Thymus (tissue), 14 donors: ENCODE measurements at places on chromosomes 12 and 14.

DNA sequence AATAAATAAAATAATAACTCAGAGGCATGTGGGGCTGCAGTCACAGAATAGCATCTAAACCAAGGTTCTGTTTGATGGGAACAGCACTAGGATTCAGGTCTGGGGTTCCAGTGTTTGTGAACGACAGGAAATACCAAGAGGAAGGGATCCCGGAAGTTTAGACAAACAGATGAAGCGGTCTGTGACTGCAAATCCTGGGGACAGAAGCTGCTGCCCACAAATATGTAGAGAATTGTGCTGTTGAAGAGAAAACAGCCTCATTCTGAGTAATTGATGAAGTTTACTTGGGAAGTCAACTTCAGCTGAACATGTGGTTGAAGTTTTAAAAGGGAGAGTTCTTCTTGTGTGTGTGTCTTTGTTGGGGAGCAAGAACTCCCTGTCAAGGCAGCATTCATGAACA is 98.4 kb upstream of the TBX5 start:
- no peaks in the 10 kb centered on the region for H3K36me3 ChIP-seq
- no peak overlapping the region for H3K27ac ChIP-seq
- DNase-seq: no peak
- H3K27me3 ChIP-seq: peaks cover 12% of the 10 kb centered on the region

DNA sequence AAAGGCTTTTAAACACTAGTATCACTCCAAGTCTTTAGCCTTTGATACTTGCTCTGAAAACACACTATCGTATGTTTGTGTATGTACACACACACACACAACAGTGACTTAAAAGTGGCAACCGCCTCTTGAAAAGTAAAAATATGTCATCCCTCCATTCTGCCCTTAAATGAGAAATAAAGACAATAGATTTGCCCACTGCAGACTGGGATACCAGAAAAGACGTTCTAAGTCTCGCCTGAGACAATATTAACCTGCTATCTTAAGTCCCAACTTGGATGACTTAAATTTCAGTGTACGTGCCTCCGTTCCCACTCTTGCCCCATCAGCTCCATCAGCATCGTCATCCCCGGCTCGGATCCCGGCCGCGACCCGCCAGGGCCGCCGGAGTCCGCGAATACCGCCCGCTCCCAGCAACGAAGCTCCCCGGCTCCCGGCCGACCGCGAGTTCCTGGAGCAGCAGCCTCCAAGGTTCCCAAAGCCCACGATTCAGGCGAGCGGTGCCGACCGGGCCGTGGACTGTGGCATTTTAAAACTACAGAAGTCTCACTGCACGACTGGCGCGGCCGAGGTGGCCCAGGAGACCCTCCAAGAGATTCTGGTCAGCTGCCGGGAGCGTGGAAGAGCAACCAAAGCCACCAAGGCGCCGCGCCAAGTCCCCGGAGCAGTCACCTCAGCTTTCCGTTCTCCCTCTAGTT is 2.8 kb upstream of the ARID2 start:
- H3K27ac ChIP-seq: peak overlapping the region; percentile 100
- peaks cover 10% of the 10 kb centered on the region for H3K36me3 ChIP-seq
- H3K4me3 ChIP-seq: peak overlapping the region; percentile 100
- no peak for DNase-seq

- no peak for DNase-seq
- no peaks in the 10 kb centered on the region for H3K36me3 ChIP-seq
- H3K4me3 ChIP-seq: no peak overlapping the region
- H3K4me1 ChIP-seq: no peaks in the 10 kb centered on the region
- no peak overlapping the region for H3K27ac ChIP-seq
Observed at GRCh38 chr12:77214136-77214535, 148.8 kb upstream of the E2F7 start.

DNA sequence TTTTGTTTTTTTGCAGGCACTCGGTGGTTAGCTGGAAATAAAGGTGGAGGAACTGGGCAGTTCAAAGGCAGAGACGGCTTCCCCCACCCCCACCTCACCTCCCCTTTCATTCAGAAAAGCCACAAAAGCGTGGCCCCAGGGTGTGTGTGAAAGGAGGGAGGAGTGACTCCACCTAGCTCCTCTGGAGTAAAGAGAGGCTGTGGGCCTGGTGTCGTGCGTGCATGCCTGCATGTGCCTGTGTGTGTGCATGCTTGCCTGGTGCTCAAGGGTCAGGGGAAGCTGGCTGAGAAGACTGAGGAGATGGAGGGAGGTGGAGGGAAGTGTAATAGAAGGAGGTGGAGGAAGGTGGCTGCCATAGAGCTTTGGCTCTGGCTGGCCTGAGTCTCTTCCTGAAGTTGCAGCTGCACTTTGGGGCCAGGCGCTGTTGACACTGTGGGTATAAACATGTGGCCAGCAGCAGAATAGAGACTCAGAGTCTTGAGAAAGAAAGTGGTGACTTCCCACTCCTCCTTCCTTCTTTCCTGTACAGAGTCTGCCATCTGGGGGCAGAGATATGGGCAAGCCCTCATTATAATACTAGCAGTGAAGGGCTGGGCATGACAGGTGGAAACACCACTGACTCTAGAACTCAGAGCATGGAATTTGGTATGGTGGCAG is 36.9 kb upstream of the SINHCAF start:
- H3K4me1 ChIP-seq: no peaks in the 10 kb centered on the region
- no peak overlapping the region for H3K27ac ChIP-seq
- H3K36me3 ChIP-seq: no peaks in the 10 kb centered on the region
- no peaks in the 10 kb centered on the region for H3K27me3 ChIP-seq
- DNase-seq: no peak
- H3K4me3 ChIP-seq: peak overlapping the region; percentile 12

GRCh38 chr14:61418746-61419145 is 97.4 kb downstream of the PRKCH start:
- no peak for DNase-seq
- H3K4me3 ChIP-seq: no peak overlapping the region
- peaks cover 39% of the 10 kb centered on the region for H3K4me1 ChIP-seq
- H3K36me3 ChIP-seq: no peaks in the 10 kb centered on the region
- no peaks in the 10 kb centered on the region for H3K27me3 ChIP-seq
- no peak overlapping the region for H3K27ac ChIP-seq

DNA sequence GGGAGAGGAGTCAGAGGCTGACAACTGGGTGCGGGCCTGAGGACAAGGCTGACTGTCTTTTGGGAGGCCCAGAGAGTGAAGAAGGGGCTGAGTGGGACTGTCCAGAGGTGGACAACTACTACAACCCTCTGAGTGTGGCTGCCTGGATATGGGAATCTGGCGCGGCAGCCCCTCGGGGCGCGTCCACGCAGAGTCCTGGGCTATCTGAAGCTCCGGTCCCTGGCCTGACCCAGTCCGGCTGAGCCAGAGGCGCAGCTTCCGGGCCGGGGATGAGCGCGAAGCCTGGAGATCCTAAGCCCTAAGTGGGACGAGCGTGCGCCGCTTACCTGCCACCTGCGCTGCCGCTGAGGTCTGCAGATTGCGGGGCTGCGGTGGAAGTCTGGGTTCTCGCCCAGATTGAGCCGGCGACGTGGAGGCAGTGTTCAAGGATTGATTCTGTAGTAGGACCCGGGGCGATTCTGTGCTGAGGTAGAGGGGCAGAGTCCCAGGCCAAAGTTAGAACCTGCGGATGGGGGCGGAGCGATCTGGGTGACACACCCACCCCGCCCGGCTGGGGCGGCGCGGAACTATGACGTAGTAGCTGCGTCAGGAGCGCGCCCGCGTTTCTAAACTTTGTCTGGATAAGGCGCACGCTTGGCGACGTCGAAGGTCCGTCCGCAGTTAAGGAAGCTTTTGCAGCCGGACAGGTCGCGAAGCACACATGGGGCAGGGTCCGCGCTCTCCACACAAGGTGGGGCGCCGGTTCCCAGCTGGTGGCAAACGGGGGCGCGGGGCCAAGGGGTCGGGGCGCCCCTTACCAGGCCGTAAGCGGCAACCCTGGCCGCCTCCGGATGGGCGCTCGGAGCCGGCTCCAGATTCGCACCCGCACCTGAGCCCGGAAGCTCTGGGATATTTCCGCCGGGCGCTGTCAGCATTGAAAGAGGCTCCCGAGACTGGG is at the start of the genes DHRS1 and NOP9:
Gene DHRS1 (minus strand): TSS at position 526 of the 937 bp plus-strand sequence. CDS start 674 bp downstream, outside the sequence.
Gene NOP9 (plus strand): TSS at position 596 of the 937 bp plus-strand sequence. CDS start 105 bp downstream, at position 701.
- peaks cover 32% of the 10 kb centered on the region for H3K4me1 ChIP-seq
- peak within 1 kb of the TSS; percentile 90 for H3K27ac ChIP-seq
- H3K27me3 ChIP-seq: no peaks in the 10 kb centered on the region
- H3K4me3 ChIP-seq: peak within 1 kb of the TSS; percentile 85

DNA sequence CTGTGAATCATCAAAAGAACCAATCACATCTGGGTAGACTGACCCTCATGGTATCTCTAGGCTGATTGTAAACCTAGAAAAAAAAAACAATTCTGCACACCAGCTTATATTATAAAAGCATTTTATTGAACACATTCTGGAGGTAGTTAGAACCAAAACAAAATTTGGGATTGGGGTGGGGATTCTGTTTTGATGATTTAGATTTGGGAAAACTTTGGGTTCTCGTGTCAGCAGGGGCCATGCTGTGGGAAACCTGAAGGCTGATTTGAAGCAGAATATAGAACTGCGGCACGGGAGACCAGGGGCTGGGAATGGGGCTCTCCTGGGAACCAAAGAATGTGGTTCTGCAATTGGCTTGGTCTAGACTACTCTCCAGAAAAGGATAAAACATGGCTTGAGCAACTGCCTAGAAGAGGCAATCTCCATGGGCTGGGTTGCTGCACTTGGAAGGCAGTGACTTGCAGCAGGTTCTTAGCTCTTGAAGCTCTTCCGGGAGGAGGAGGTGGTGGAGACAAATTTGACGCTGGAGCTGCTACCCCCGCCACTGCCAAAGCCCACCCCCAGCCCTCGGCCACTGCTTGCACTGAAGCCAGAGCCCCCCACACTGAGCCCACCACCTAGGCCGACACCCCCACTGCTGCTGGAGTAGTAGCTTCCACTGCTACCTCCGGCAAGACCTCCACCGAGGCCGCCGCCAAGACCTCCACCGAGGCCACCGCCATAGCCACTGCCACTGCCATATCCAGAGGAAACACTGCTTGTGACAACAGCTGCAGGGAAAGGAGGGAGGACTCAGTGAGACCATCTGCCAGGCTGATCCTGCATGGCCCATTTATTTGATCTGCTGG is 5.5 kb downstream of the KRT5 start:
- H3K27me3 ChIP-seq: no peaks in the 10 kb centered on the region
- no peaks in the 10 kb centered on the region for H3K36me3 ChIP-seq
- no peaks in the 10 kb centered on the region for H3K4me1 ChIP-seq
- DNase-seq: no peak
- H3K27ac ChIP-seq: no peak overlapping the region
- H3K4me3 ChIP-seq: no peak overlapping the region

DNA sequence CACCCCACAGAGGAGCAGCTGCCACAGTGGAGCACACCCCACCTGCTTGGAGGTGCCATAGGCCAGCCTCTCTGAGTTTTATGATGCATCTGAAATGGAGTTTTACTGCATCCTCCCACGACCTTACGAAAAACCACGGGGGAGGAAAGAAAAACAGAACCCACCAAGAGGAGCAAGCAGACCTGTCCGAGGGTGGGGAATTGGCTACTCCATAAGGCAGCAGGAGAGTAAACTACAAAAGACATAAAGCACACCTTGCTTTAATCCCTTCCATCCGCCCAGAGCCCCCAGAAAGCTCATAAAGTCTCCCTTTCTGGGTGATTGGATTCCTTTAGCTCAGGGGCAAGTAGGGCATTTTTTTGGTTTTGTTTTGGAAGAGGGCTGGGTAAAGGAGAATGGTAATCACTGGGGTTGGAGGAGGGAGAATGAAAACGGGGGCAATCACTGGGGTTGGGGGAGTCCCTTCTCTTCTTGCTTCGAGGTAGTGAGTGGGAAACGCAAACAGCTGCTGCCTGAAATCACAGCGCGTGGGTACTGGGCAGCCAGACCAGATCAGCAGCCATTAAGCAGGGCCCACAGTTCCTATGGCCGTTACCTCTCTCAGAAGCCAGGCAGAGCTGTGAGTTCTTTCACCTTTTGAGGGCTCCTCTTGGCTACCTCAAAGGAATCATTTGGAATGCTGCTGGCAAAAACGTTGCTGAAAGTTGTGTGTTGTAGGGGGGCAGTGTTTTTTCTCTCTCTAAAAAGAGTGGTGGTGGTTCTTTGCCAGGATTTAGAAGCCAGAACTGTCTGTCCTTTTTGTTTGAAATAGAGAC is 433.6 kb downstream of the ZFP36L1 start:
- no peak for DNase-seq
- peak overlapping the region; percentile 34 for H3K27ac ChIP-seq

- peaks cover 5% of the 10 kb centered on the region for H3K4me1 ChIP-seq
- H3K27ac ChIP-seq: no peak overlapping the region
- no peaks in the 10 kb centered on the region for H3K36me3 ChIP-seq
- no peaks in the 10 kb centered on the region for H3K27me3 ChIP-seq
Observed at GRCh38 chr14:32081901-32082300, 4.8 kb downstream of the ARHGAP5 start.

DNA sequence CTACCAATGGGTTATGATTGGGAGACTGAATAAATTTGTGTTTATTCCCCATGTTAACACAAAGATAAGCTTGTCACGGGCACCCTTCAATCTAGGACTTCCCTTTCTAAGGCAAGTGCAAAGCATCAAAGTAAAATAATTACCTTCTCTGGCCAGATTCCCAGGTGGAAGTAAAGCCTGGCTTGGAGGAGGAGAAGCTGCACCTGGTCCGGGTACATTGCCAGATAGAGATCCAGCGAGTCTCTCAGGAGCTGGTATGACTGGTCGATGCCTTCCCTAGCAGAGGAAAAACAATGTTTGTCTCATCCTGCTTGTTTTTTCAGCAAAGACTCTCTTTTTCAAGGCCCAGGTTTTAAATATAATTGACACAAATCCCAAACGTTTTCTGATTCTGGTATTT is 24.9 kb downstream of the FBXO21 start:
- H3K27ac ChIP-seq: no peak overlapping the region
- H3K36me3 ChIP-seq: peaks cover 71% of the 10 kb centered on the region
- no peak for DNase-seq
- H3K4me1 ChIP-seq: no peaks in the 10 kb centered on the region

DNA sequence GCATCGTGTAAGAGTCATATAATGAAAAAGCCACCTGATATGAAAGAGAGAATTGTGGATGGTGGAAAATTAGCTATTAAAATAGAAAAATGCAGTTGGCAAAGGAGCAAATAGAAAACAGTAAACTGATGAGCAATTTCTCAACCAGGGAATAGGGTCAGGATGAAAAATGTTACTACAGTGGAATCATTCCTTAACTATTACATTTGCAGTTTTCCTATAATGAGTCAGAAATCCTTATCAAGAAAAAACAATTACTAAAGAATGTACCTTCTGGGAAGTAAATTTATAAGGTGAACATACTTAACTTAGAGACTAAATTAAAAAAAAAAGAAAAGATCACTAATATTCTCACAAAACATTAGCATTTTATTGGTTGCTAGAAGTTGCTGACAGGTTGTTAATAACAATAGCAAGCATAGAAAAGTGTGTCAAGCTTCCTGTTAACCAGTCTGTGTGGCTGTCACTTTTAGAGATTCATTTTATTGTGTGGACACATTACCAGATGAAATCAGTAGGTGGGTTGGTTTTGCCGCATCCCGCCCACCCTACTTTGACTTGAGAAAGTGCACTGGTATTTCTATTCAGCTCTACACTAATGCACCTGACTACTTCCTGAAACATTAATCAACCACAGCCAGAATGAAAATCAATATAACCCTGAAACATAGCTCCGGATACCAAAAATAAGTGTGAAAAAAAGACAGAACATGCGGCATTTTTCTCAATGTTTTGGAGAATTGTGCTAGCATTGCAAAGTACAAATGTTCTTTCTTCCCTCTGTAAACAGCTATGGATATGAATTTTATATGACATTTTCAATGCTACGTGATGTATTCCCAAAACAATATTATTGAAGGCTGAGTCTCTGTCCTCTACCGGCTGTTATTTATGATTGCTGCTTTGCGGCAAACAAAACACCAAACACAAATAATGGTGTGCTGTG is 576.7 kb downstream of the SLC16A7 start:
- H3K4me3 ChIP-seq: no peak overlapping the region
- no peak overlapping the region for H3K27ac ChIP-seq
- H3K36me3 ChIP-seq: no peaks in the 10 kb centered on the region
- no peaks in the 10 kb centered on the region for H3K4me1 ChIP-seq
- DNase-seq: no peak
- H3K27me3 ChIP-seq: no peaks in the 10 kb centered on the region

- H3K27ac ChIP-seq: no peak overlapping the region
- H3K4me3 ChIP-seq: no peak overlapping the region
- H3K27me3 ChIP-seq: no peaks in the 10 kb centered on the region
Observed at GRCh38 chr12:110037315-110037714, 11.0 kb downstream of the C12orf76 start.
